Fibroblast of skin of back (primary cell): ENCODE measurements at places on chromosomes 13 and 19.

GRCh38 chr19:39795001-39795400 lies 16.3 kb downstream of the LEUTX start:
- DNase-seq, result no peak

- DNase-seq, result no peak
Observed at GRCh38 chr19:42229855-42230351, 9.8 kb downstream of the ZNF526 start.

- DNase-seq, result peak; percentile 17
Observed at GRCh38 chr13:31846961-31847752, 107.8 kb downstream of the RXFP2 start.

DNA sequence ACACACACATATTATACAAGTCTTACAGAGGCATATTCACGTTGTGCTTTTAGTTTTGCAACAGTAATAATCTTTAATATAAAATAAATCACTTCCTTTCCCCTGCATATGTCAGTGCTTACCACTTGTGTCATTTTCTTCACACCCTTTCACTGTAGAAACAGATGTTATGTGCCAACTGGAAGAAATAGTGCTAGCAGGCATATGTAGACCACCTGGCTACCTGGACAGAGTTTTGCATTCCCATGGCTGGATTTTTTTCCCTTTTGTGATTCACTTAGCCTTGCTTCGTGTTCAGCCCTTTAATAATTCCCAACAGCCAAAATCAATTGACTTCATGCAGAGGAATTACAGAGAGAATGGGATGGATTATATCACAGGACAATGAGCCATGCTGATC lies 399.1 kb upstream of the SPRY2 start:
- DNase-seq, result no peak

DNA sequence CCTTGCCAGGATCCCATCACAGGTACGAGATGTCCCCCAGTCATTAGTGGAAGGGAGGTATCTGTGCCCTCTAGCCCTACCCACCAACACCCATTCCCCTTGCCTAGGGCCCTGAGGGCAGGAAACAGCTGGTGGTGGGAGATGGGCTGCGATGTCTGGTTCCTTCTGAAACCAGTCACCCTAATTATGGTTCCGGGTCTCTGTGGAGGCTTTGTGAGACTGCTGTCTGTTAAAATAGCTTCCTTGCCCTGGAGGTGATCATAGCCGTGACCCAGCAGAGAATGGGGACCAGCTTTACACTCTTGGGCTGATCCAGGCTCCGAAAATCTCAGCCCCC lies 5.5 kb downstream of the ALDH16A1 start:
- DNase-seq, result no peak

DNA sequence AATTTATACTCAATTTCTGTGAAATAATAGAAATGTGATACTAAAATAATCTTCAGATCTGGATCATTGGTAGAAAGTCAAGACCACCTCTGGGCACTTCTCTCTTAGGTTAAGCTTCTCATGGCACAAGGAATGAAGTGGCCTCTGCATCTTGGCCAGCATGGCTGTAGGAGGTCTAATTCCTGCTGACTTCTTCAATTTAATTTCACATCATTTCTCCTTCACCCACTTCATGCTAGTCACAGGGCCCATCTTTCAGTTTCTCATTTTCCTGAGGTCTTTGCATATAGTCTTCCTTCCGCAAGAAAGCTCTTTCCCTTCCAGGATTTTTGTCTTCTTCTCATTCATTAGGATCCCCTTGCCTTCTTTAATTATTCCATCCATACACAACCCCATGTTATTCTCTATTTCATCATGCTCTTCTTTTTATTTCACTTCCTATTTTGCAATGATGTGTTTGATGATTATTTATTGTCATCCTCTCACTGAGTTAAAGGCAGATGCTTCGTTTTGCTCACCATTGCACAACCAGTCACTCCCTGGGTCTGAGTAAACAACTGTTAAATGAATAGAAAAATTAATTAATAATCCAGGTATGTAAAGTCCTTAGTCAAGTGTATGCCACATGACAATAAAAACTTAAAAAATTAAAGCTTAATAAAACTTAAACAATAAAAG lies 397.4 kb downstream of the SPRY2 start:
- no peak for DNase-seq

DNA sequence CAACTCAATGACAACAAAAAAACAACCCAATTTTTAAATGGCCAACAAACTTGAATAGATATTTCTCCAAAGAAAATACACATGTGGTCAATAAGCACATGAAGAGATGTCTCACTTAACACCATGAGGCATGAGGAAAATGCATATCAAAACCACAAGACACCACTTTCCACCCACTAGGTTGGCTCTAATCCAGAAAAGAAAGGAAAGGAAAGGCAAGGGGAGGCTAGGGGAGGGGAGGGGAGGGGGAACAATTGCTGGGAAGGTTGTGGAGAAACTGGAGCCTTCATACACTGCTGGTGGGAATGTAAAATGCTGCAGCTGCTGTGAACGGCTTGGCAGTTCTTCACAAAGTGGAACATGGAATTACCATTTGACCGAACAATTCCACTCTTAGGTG lies 854.3 kb downstream of the UQCRFS1 start:
- peak; percentile 42 for DNase-seq

DNA sequence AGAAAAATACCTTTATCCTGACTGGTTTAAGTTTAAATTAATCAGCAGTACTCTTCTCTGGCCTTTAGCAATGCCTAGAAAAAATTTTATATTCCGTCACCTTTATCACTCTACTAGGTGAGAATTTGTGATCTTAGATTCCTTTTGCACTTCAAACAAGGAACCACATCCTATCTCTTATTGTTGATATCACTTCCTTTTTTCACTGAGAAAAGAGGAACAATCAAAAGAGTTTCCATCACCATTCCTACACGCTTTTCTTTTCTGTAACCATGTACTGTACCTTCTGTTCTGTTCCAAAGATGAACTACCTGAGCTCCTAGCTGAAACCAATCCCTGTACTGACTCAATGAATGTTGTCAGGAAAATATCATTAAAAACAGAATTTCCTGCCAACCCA lies 1379.0 kb upstream of the MIR17HG start:
- DNase-seq, result no peak

DNA sequence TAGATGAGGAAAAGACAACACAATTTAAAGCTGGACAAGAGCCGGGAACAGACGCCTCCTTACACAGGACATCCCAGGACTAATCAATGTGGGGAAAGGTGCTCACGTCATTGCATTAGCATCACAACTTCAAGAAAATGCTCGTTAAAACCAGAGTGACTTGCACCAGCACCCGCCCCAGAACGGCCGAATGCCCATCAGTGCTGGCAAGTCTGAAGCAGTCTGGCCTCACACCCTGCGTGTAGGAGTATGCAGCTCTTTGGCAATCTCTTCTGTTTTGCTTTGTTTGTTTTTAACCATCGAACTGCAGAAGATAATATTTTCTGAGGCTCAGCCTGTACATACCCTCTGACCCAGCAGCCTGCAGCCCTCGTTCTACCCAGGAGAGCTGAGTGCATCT lies 44.8 kb upstream of the LDLR start:
- no peak for DNase-seq

GRCh38 chr19:45577111-45577905 lies 7.3 kb downstream of the OPA3 start:
- peak; percentile 85 for DNase-seq

DNA sequence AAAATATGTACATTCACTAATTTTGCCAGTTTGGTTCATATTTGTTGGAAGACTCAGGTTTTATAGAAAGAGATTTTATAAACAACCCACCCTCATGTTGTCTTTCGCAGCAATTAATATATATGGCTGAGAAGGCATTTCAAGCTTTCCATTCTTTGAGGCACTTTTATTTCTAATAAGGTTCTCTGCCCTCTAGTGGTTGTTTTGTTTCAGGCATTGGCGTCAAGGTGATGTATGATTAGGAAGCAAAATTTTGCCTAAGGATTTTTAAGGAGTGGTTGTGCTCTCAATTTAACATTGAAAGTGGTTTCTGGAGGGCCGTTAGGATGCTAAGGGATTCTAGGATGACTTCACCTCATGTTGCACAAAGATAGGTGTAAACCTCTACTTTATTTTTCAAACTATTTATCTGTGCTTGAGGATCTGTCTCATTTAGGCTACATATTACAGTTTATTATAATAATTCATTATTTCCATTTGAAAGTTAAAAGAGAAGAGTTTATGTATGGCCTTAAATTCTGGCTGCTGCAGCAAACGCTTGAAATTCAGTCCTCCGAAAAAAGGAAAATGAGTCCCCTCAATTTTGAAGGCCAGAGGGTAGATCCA lies 35.9 kb downstream of the OXGR1 start:
- peak; percentile 33 for DNase-seq

- no peak for DNase-seq
Observed at GRCh38 chr13:109541081-109541480, 245.3 kb downstream of the IRS2 start.

- DNase-seq, result no peak
Observed at GRCh38 chr13:111380431-111380830, 60.0 kb downstream of the TEX29 start.

DNA sequence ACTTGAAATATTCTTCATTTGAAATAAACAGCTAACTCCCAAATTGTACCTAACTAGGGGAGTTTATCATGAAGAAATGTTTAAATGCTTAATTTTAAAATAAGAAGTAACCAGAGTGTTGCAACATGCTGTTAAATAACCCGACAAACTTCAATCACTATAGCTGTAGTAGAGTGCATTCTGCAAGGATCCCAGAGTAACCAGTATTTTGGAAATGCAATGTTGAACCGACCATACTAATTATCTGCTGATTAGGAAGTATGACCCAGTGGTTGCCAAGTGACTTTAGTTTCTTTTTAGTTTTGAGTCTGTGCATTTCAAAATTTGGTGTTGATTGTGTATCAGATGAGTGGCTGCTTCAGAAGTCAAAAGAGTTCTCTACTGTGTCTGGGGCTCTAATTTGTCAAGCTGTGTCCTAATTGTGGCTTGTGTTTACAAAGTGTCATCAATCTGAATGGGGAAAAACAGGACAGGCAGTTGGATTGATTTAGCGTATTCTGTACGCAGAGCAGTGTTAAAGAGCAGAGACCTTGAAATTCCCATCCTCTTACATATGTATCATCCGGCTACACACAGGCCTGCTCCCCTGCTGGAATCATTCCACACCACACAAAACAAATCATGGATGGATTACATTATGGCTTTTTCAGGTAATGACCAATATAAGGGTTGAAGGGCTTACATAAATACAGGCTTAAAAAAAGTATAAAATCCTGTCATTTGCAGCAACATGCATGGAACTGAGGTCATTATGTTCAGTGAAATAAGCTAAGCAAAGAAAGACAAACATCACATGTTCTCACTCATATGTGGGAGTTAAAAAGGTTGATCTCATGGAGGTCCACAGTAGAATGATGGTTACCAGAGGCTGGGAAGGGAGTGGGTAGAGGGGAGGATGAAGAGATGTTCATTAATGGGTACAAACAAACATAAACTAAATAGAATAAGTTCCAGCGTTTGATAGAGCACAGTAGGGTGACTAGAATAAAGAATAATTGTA lies 351.5 kb downstream of the KLF12 start:
- DNase-seq, result no peak

DNA sequence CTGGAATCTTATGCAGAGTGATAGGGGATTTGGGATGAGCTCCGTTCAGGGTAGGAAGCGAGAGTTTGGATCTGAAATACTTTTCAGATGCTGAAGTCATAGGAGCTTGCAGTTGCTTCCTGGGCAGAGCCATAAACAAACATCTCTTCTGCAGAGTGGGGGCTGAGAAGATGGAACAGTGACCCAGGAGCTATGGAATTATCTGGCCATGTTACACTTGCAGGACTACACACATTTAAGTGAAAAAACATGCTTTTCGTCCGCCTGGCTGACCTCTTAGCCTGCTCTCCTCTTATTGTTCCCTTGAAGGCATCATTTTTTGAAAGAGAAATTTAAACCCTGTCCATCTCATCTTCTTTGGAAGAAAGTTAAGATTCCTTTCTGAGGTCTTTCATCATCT lies 40.7 kb downstream of the PSG11 start:
- no peak for DNase-seq

GRCh38 chr19:50558039-50558438 lies 10.2 kb downstream of the LRRC4B start:
- DNase-seq, result no peak

- peak; percentile 6 for DNase-seq
Observed at GRCh38 chr13:22102271-22102670, 431.4 kb downstream of the FGF9 start.

DNA sequence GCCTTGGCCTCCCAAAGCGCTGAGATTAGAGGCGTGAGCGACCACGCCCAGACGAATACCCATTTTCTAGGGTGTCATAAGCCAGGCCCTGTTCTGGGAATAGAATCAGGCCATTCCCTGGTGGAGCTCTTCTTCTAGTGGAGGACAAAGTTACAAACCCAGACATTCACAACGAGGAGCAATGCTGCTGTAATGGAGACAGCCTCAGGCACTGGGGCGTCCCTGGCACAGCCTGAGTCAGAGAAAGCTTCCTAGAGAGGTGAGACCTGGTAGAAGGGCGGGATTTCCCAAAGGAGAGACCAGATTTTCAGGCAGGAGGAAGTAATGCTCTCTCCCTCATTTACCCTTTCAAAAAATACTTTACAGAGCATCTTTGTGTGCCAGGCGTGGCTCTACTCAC lies 12.7 kb downstream of the PRKCG start:
- no peak for DNase-seq

DNA sequence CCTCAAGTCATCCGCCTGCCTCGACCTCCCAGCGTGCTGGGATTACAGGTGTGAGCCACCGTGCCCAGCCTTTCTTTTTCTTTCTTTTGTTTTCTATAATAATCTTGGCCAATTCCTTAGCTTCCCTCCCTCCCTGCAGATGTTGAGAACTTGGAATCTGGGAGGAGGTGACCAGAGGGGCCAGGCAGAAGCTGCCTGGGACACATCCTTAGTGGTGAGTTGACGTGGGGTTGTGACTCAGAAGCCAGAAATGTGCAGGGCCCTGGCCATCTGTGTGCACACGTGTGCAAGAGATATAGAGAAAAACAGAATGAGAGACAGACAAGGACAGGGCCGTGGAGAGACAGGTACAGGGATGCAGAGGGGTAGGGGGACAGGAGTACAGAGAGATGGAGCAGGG lies 154.3 kb downstream of the SIPA1L3 start:
- peak; percentile 89 for DNase-seq

DNA sequence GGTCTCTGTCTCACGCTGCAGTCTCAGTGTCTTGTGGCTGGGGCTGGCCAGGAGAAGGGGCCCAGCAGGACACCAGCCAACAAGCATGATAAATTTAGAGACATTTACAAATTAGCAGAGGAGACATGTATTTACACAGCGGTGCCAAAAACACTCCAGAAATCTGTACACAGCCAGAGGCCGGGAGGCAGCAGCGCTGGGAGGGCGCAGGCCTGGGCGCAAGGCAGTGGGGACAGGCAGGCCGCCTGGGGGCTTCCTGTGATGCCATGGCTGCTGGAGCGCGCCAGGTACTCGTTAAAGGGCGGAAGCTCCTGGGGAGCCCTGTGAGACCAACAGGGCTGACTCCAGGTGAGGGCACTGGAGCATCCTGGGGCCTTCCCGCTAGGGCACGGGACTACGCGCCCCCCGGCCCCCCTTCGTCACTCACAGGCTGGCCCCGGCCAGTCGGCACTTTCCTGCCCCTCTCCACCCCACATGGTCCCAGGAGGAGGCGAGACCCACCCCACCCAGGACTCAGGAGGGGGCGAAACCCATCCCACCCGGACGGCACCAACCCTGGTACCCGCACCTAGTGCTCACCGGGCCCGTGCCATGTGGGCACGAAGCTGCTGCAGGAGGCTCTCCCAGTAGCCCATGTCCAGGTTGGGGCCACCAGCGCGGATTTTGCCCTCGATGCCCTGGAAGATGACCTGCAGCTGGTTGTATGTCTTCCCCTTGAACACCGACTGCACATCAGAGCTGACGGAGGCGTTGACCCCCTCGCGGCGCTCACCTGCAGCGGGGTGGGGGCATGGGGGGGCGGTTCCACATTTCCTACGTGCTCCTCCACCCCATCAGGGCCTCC lies 7.4 kb upstream of the TBXA2R start:
- no peak for DNase-seq

GRCh38 chr13:74258961-74259360 lies 124.8 kb upstream of the KLF12 start:
- DNase-seq, result no peak
